ENCODE measurements at places on chromosomes 4 and X.

DNA sequence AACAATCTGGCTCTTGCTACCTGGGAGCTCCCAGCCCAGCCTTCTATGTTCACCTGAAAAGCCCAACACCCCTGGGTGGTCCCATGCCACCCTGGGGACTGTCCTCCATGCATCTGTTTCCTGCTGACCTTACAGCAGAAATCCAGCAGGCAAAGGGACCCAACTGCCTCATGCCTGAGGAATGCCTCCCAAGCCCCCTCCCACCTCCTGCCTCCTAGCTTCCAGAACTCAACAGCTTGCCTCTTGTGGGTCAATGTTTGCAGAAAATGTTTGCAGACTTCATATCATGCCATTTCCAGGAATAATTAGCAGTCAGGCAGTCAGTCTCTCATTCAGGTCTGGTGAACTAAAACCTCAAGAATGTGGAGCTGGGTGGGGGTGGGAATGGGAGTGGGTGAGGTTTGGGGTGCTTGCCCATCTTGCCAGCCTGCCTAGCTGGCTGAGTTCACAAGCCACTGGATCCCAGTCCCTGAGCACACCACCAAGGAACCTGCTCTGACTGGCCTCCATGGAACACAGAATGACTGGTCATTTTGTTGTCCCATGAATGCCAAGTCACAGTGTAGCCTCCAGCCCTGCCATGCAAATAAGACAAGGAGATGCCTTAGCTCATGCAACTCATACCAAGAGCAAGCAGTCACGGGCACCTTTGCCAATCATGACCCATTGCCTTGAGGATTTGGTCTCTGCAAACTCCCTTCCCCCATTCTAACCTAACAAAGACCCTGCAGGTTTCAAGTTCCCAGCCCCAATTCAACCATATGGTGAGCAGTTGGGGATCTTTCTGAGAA is 12.1 kb upstream of the PLAC1 start:
- no peak for DNase-seq

GRCh38 chr4:4923201-4923600 is 63.7 kb downstream of the MSX1 start:
- DNase-seq: no peak

- DNase-seq: no peak
These were observed 88.8 kb downstream of the FMR1NB start for GRCh38 chrX:148069759-148070503.

GRCh38 chrX:150693725-150694574 is 754 bp downstream of the MTMR1 start:
- peak; percentile 68 for DNase-seq

DNA sequence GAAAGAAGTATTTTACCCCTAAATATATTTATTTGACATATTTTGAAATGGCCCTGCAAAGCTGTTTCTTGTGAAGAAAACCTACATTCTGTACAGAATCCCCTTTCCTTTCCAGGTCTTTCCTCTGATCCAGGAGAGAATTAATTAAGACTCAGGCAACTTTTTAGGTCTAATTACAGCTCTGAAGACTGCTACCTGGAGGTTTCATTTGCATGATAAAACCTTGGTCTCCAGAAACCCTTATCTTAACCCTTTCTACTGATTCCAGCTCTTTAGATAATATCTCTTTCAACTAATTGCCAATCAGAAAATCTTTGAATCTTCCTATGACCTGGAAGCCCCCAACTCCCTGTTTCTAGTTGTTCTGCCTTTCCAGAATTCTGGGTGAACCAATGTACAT is 224.0 kb downstream of the FAM47A start:
- no peak for DNase-seq

- peak; percentile 65 for DNase-seq
These were observed 45.4 kb downstream of the UGT2A3 start for GRCh38 chr4:68905939-68906779.

DNA sequence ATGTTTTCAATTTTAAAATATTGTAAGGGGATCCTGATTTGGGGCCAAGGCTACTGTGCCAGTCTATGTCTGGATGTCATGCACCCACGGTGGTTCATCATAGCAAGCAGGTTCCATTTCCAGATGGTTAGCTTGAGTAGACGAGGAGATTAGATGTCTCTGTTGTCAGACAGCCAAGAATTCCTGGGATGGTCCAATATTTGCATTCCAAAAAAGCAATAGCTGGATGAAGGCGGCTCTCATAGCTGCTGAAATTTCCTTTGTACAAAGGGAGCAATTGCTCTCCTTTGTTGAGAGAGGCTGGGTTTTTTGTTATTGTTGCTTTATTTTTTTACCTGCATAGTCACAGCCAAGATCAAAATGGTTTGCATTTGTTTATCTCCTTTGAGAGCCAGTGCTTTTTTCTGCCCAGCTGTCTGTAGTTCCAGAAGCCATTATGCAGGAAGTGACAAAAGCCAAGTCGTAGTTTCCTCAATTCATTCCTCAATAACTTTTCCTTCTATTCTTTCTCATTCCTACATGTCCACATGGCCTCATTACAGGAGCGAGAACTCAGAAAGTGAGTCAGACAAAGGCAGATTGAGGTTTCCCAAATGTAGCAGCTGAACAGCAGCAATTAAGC is 107.9 kb downstream of the MMRN1 start:
- DNase-seq: no peak

DNA sequence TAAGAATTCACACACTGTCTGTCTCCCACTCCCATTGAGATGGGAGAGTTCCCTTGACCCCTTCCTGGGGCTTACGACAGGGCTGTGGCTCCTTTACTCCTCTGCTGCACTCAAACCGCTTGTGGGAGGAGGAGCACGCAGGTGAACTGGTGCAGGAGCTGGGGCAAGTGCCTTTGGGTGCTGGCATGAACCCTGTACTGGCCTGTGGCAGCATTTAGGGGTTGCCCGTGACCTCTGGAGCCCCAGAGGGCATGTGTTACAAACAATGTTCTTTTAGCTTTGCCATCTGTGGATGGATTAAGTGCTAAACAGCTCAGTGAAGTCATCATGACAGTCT is 21.8 kb upstream of the FTHL17 start:
- DNase-seq: no peak

GRCh38 chr4:98275145-98275544 is 14.0 kb downstream of the RAP1GDS1 start:
- no peak for DNase-seq

- DNase-seq: no peak
These were observed 5.7 kb downstream of the CYBB start for GRCh38 chrX:37785569-37785968.

- peak; percentile 77 for DNase-seq
These were observed 4.0 kb upstream of the ZNF518B start for GRCh38 chr4:10461091-10461849.

- no peak for DNase-seq
These were observed 67.5 kb downstream of the COQ2 start for GRCh38 chr4:83216959-83217683.

DNA sequence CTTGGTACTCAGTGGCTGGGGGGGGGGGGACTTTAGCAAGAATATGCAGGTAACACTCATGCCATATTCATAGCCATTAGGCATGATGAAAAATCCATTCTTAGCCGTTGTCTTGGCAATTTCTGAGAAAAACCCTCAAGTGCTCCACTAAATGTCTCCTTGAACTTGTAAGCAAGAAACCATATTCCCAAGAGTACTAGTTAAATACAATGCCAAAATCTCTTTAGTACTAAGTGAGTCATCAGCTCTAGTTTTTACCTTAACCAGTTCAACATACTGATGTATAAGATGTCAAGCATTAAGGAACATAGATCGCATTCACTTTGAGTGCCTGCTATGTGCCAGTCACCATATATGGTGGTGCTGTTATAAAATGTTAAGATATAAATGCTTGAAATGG is 27.5 kb downstream of the UBE2D3 start:
- DNase-seq: no peak

GRCh38 chr4:184283659-184284335 is 66.1 kb upstream of the ENPP6 start:
- DNase-seq: no peak

DNA sequence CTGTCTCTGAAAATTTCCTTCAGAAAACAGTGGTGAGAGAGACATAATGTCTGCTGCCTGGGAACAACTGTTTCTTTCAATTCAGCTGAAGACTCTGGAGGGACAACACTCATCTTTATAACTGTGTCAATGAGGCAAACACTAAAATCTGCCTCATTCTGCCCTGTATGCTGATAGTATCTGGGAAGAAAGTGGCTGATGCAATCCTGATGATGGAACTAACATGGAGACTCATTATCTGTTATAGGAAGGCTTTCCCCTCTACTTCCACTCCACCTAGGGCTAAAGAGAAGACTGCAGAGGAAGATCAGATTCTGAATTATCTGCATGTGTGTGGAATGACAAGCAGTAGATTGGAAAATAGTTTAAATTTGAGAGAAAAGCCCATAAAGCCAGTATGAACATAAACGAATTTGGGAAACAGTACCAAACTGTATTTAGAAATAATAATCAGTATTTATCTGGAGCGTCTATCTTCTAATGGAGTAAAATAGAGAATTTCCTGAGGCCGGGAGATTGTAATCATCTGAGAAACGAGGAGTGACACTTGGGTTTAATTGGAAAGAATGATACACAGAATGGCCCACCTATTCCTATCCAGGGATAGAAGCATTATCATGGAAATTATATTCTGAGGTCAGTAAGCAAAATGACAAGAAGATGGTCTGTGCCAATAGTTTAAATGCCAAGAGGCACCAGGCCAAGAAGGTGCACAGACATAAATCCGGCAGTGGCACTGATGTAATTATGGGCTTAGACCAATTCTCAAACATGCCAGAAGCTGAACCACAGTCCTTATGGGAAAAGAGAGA is 85.4 kb downstream of the SHISA3 start:
- DNase-seq: no peak

DNA sequence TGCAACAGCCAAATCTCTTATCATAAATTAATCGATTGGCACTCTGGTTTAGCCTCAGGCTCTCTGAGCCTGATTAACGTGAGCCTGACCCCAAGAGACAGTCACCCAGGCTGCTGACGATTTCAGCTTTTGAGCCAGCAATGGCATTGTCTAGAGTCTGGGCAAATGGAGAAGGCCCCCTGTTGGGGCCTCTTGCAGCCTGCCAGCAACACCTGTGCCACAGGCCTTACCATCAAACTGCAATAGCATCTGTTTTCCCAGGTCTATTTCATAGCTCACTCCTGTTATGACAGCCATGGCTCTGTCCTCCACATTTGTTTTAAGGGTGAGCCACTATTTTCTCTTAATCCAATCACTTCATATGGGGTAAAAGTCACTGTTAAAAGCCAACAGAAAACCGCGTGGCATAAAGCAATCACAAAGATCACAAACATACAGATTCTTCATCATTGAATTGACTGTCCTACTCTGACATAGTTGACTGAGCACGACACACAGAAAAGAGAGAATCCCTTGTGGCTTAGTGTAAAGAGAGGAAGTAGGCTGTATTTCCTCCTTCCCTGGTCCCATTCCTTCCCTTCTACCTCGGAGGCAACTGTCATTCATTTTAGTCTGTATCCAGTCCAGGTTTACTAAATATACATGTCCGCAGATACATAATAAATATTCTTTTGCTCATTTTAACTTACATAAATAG is 47.8 kb downstream of the SLC9A7 start:
- no peak for DNase-seq

DNA sequence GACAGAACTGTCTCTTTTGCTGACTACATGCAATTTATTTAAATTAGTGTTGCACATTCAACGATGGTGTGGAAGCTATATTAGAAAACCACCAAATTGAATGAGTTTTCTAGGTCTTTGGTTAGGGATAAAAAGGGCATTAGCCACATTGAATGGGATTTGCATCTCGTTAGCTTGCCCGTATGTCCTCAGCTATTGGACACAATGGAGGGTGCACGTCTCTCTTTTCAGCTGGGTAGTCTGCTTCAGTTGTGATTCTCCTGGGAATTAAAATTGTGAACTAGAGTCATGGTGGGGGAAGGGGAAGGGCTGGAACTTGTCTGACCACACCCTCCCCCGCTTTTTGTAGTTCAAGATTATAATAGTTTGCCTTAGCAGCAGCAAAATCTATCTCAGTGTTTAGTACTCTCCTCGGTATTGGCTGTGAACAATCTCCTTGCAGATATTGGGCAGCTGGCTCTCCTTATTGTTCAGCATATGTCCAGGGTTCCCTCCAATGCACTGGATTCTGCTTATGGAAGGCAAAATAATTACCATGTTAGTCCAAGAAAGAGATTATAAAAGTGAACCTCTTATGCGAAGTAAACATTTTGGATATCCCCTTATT is 23.3 kb downstream of the TRIM2 start:
- no peak for DNase-seq

DNA sequence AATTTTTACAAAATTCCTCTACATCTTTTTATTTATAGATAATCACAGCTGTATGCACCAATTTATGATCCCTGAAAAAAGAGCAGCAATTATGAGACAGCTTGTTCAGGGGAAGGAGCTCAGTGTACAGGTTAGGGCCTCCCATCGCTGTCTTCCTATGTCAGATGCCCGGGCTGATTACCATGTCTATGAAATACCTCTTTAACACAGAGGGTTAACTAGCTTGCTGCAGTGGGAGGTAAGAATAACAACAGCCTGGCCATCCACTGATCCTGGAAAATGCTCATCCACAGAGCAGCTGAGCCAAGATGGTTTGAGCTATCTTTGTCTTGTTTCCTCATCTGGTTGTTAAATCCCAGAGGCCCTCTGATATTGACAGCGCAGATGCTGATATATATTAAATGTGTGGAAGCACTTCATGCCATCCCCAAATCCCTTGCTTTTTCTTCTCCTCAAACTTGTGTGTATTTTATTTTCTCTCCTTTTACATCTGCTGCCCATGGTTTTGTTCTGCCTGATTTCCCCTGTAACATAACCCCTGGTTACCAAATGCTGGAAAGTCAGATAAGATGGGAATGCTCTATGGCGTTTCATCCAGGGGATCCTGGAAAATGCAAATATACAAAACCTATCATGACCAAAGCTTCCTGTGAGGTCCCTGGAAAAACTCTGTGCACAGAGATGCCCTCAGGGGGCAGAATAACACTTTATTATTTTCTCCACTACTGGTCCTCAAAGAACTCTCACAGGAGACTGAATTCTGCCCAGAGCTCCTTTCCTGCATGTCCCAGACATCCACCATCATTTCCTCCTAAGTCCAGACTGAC is 85.8 kb upstream of the PUDP start:
- DNase-seq: no peak

DNA sequence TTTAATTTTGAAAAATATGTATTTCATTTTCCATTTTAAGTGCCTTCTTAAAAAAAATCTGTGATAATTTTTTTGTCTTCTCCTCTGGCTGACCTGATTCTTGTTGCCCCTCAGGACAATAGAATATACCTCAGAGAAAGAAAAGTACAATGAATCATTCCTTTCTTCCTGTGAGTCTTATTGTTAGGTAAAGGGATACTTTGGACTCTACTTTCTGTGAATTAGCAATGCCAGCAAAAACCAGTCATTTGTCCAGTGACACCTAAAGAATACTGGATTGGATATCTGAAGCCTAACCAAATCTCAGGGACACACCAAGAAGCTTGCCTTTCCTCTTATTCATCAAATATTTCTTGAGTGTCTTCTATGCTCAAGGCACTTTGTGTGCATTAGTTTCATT is 102.1 kb downstream of the AREG start:
- no peak for DNase-seq

GRCh38 chrX:106621836-106622235 is 10.1 kb downstream of the RADX start:
- no peak for DNase-seq

- no peak for DNase-seq
These were observed 170.3 kb upstream of the KIT start for GRCh38 chr4:54487491-54487890.

GRCh38 chrX:125004799-125005198 is 314.9 kb upstream of the TEX13C start:
- no peak for DNase-seq
